CD4-positive, CD25-positive, alpha-beta regulatory T cell (primary cell): ENCODE measurements at places on chromosomes 16 and 17. TPM values are rescaled to one million over a fixed set of nuclear protein-coding genes. Genes with fewer than 3 reads are reported as not detected.
A peak's percentile ranks its signal among the peaks of the same experiment; 100 is the strongest.

Gene CASKIN2
- total RNA-seq, result 0.44 TPM

GRCh38 chr17:50649042-50649908 lies 14.6 kb downstream of the ABCC3 start:
- H3K36me3 ChIP-seq, result no peaks in the 10 kb centered on the region
- H3K27ac ChIP-seq, result no peak overlapping the region
- no peaks in the 10 kb centered on the region for H3K4me1 ChIP-seq
- H3K27me3 ChIP-seq, result peaks cover 5% of the 10 kb centered on the region
- H3K4me3 ChIP-seq, result no peak overlapping the region
- no peak for DNase-seq

DNA sequence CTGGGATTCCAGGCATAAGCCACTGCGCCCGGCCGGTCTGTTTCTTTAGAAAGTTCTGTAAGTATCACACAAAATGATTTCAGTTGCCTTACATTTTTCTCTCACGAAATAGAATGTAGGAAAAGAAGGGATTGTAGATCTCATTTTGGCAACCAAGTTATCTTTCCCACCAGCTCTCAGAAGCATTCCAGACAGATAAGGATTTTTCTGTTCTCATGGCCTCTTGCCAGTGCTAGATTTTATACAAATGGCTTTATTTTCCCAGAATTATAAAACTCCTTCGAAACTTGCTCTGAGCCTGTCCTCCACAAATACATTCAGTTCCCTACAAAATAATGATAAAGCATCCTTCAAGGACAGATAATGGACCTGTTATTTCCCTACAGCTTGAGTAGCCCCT lies 46.9 kb downstream of the LCMT1 start:
- H3K36me3 ChIP-seq, result peaks cover 52% of the 10 kb centered on the region
- DNase-seq, result no peak
- no peaks in the 10 kb centered on the region for H3K4me1 ChIP-seq
- H3K27ac ChIP-seq, result no peak overlapping the region
- no peak overlapping the region for H3K4me3 ChIP-seq

Gene CCDC154
- 2.6 TPM for total RNA-seq

- peaks cover 19% of the 10 kb centered on the region for H3K36me3 ChIP-seq
- no peaks in the 10 kb centered on the region for H3K27me3 ChIP-seq
- H3K27ac ChIP-seq, result no peak overlapping the region
- no peak overlapping the region for H3K4me3 ChIP-seq
Measured at GRCh38 chr16:4261557-4262172, 11.2 kb downstream of the TFAP4 start.

GRCh38 chr16:30700491-30700890 lies 1.5 kb downstream of the SRCAP start:
- no peak for DNase-seq
- H3K4me3 ChIP-seq, result no peak overlapping the region
- no peak overlapping the region for H3K27ac ChIP-seq
- H3K36me3 ChIP-seq, result peaks cover 46% of the 10 kb centered on the region

Gene SMIM36
- total RNA-seq, result not detected

DNA sequence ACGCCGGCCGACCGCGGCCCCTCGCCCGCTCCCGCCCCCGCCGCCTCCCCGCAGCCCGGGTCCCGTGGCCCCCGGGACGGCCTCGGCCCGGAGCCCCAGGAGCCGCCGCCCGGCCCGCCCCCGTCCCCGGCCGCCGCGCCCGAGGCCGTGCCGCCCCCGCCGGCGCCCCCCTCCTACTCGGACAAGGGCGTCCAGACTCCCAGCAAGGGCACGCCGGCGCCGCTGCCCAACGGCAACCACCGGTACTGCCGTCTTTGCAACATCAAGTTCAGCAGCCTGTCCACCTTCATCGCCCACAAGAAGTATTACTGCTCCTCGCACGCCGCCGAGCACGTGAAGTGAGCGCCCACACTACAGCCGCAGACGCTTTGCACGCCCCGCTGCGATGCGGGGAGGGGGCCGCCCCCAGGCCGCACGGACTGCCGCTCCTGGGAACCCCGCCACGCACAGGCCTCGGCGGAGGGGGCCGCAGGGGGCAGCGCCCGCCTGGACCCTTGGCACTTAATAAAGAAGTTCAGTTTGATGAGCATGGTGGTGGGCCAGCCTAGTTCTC lies 35.5 kb upstream of the ZC3H18 start:
- H3K36me3 ChIP-seq, result no peaks in the 10 kb centered on the region
- no peak for DNase-seq
- no peak overlapping the region for H3K4me3 ChIP-seq

Gene RASD1
- total RNA-seq, result 0.72 TPM

Gene SPIRE2
- 0.35 TPM for total RNA-seq

GRCh38 chr16:80899809-80900592 lies 95.6 kb upstream of the CDYL2 start:
- no peak overlapping the region for H3K4me3 ChIP-seq
- no peak for DNase-seq
- no peaks in the 10 kb centered on the region for H3K4me1 ChIP-seq
- peaks cover 2% of the 10 kb centered on the region for H3K27me3 ChIP-seq
- no peaks in the 10 kb centered on the region for H3K36me3 ChIP-seq

- H3K4me3 ChIP-seq, result no peak overlapping the region
- H3K27me3 ChIP-seq, result no peaks in the 10 kb centered on the region
- no peak overlapping the region for H3K27ac ChIP-seq
- no peaks in the 10 kb centered on the region for H3K4me1 ChIP-seq
Measured at GRCh38 chr17:51244041-51244440, 15.8 kb downstream of the MBTD1 start.

GRCh38 chr16:6157806-6158205 lies 1060.2 kb upstream of the EEF2KMT start:
- no peaks in the 10 kb centered on the region for H3K4me1 ChIP-seq
- no peak overlapping the region for H3K27ac ChIP-seq
- no peaks in the 10 kb centered on the region for H3K27me3 ChIP-seq
- no peak overlapping the region for H3K4me3 ChIP-seq
- DNase-seq, result no peak
- H3K36me3 ChIP-seq, result no peaks in the 10 kb centered on the region

GRCh38 chr17:58414596-58414997 lies 2.7 kb downstream of the RNF43 start:
- no peaks in the 10 kb centered on the region for H3K36me3 ChIP-seq
- no peak overlapping the region for H3K27ac ChIP-seq
- peaks cover 11% of the 10 kb centered on the region for H3K4me1 ChIP-seq
- H3K27me3 ChIP-seq, result no peaks in the 10 kb centered on the region

Gene AGRP
- total RNA-seq, result not detected

Gene TEKT1
- not detected for total RNA-seq

GRCh38 chr16:83928341-83929055 lies 24.5 kb upstream of the OSGIN1 start:
- no peak for DNase-seq
- no peaks in the 10 kb centered on the region for H3K4me1 ChIP-seq
- H3K4me3 ChIP-seq, result no peak overlapping the region
- H3K36me3 ChIP-seq, result no peaks in the 10 kb centered on the region

GRCh38 chr17:58615768-58616659 lies 75.8 kb downstream of the TEX14 start:
- no peak overlapping the region for H3K4me3 ChIP-seq
- H3K27me3 ChIP-seq, result no peaks in the 10 kb centered on the region
- H3K27ac ChIP-seq, result no peak overlapping the region
- no peaks in the 10 kb centered on the region for H3K36me3 ChIP-seq
- H3K4me1 ChIP-seq, result no peaks in the 10 kb centered on the region

DNA sequence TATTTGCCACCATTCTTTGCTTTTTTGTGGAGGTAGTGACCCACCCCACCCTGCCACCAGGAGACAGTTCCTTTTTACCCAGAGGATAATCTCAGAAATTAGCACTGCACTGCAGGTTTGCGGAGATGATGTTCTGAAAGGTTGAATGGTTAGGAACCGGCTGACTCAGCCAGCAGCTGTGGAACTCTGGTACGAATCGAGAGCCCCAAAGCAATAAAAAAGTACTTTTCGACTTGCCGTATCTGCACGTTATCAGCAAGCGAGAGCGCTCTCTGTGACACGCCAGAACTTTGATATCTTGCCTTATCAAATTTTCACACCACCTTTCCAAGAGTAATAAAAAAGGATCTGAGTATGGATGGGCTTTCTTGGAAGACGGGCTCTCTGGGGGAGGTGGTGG lies 96.3 kb upstream of the EEF2KMT start:
- DNase-seq, result no peak
- H3K36me3 ChIP-seq, result no peaks in the 10 kb centered on the region
- no peak overlapping the region for H3K27ac ChIP-seq
- no peak overlapping the region for H3K4me3 ChIP-seq
- H3K27me3 ChIP-seq, result no peaks in the 10 kb centered on the region

DNA sequence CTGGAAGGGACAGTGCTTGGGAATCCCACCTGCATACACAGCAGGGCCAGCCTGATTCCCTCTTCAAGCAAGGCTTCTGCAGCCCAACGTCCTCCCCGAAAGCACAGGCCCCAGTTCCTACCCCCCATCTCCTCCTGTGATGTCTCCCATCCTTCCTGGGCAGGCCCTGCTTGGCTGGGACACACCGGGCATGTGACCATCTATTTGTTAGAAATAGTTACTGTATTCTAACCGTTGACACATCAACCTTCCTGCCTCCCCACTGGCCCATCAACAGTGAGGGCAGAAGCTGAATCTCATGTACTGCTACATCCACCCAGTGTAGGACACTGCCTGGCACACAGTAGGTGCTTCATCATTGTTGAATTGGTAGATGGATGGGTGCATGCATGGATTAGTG lies 10.7 kb downstream of the PRR29 start:
- peaks cover 70% of the 10 kb centered on the region for H3K4me1 ChIP-seq
- no peaks in the 10 kb centered on the region for H3K27me3 ChIP-seq
- DNase-seq, result no peak
- H3K4me3 ChIP-seq, result no peak overlapping the region
- H3K36me3 ChIP-seq, result peaks cover 54% of the 10 kb centered on the region
- no peak overlapping the region for H3K27ac ChIP-seq

DNA sequence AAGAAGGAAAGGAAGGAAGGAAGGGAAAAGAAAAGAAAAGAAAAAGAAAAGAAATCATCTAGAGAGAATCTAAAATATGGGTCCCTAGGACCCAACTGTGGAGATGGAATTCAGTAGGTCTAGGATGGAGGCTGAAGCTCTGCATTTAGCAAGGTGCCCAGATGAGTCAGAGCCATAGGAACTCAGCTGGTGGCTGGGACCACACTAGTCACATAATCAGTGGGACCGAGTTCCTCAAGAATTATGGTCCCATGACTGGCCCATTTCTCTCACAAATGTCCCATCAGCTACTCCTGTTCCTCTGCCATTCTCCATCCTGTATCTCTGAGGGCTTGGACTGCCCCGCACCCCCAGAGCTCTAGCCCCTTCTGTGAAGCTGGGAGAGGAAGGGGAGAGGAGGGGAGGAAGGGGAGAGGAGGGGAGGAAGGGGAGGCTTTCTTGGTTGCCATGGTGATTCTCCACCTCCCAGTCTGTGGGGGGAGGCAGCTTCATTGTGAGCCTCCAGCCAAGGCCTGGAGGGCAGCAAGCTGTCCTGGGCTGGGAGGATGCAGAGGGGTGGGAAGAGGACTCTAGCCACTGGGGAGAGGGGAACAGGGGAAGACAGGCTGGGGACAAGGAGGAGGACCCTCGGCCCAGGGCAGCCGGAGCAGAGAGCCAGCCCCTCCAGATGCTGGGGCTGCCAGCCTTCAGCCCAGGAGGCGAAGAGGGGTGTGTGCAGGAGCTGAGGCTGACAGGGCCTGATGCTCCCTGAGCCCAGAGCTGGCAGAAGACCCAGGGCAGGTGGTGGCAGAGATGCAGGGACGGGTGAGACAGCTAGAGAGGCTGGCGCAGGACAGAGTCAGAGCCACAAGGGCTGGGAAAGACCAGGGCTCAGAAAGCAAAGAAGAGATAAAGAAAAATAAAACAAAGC lies 37.8 kb upstream of the LHX1 start:
- DNase-seq, result no peak
- no peaks in the 10 kb centered on the region for H3K4me1 ChIP-seq
- H3K27me3 ChIP-seq, result peaks cover 2% of the 10 kb centered on the region
- H3K36me3 ChIP-seq, result no peaks in the 10 kb centered on the region
- H3K4me3 ChIP-seq, result no peak overlapping the region

Gene AOC3
- total RNA-seq, result 0.49 TPM

Gene UMOD
- not detected for total RNA-seq

DNA sequence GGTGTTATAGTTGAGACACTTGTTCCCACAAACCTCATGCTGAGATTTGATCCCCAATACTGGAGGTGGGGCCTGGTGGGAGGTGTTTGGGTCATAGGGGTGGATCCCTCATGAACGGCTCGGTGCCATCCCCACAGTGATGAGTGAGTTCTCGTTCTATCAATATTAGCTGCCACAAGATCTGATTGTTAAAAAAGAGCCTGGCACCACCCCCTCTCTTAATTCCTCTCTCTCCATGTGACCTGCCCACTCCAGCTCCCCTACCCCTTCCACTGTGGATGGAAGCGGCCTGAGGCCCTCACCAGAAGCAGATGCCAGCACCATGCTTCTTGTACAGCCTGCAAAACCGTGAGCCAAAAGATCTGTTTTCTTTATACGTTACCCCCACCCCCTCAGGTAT lies 31.2 kb downstream of the TRIM16 start:
- H3K4me3 ChIP-seq, result no peak overlapping the region
- H3K4me1 ChIP-seq, result peaks cover 21% of the 10 kb centered on the region
- H3K27me3 ChIP-seq, result no peaks in the 10 kb centered on the region
- no peak overlapping the region for H3K27ac ChIP-seq

Gene CDRT4
- 21.0 TPM for total RNA-seq

- H3K27me3 ChIP-seq, result peaks cover 2% of the 10 kb centered on the region
- no peaks in the 10 kb centered on the region for H3K36me3 ChIP-seq
- no peaks in the 10 kb centered on the region for H3K4me1 ChIP-seq
- no peak for DNase-seq
- H3K27ac ChIP-seq, result no peak overlapping the region
- H3K4me3 ChIP-seq, result no peak overlapping the region
Measured at GRCh38 chr17:12982224-12982623, 35.6 kb downstream of the ELAC2 start.

DNA sequence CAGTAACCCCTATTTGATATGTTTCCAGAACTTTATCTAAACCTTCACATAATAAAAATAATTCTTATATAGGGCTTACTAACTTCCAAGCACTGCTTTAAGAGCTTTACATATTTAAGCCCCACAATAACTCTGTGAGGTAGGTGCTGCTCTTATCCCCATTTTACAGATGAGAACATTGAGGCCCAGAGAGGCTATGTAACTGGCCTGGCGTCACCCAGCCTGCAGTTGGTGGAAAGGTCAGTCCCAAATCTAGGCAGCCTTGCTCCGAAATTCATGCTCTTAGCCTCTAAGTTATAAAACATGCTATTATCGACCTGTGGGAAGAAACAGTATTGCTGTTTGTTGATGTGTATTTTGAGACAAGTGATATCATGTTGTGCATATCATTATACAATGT lies 9.0 kb downstream of the NLRC5 start:
- peaks cover 88% of the 10 kb centered on the region for H3K4me1 ChIP-seq
- peak overlapping the region; percentile 51 for H3K4me3 ChIP-seq
- no peak for DNase-seq
- H3K36me3 ChIP-seq, result peaks cover 26% of the 10 kb centered on the region
- H3K27me3 ChIP-seq, result no peaks in the 10 kb centered on the region

Gene CHD9NB
- not detected for total RNA-seq

DNA sequence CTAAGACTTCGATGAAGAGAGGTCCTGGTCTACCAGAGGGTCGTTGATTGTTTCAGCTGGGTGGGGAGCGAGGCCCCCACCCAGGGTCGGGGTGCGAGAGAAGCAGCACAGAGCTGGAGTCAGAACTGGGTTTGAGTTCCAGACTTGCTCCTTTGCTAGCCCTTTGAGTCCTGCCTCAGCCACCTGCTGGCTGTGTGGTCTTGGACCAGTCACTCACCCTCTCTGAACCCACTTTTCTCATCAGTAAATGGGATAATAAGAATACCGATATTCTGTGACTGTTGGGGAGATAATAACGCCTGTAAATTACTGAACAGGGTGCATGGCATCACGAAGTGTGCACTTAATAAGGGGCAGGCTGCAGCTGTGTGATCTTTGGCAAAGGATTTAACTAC lies 427 bp upstream of the MMP28 start:
- no peak for DNase-seq
- H3K4me1 ChIP-seq, result peaks cover 13% of the 10 kb centered on the region
- no peak overlapping the region for H3K27ac ChIP-seq
- no peaks in the 10 kb centered on the region for H3K36me3 ChIP-seq
